ENCODE measurements at places on chromosomes 2 and 18.

GRCh38 chr18:77124452-77124922 lies 8.1 kb downstream of the MBP start:
- DNase-seq: no peak

GRCh38 chr2:101016-101415 lies 54.7 kb upstream of the FAM110C start:
- no peak for DNase-seq

DNA sequence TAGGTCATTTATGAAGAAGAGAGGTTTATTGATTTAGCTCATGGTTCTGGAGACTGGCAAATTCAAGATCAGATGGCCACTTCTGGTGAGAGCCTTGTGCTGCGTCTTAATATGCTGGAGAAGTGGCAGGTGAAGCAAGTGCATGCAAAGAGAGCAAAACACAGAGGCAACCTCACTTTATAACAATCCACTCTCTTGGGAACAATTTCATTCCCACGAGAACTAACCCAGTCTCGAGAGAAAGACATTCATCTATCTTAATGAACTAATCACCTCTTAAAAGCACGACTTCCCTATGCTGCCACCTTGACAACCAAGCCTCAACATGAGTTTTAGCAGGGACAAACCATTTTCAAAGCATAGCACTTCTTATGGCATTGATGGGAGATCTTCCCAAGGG lies 186.5 kb upstream of the RASGRP3 start:
- DNase-seq: no peak

- DNase-seq: no peak
These were observed 219.4 kb upstream of the NRXN1 start for GRCh38 chr2:51251356-51251755.

- DNase-seq: no peak
These were observed 142.9 kb upstream of the FIGN start for GRCh38 chr2:163878718-163879117.

DNA sequence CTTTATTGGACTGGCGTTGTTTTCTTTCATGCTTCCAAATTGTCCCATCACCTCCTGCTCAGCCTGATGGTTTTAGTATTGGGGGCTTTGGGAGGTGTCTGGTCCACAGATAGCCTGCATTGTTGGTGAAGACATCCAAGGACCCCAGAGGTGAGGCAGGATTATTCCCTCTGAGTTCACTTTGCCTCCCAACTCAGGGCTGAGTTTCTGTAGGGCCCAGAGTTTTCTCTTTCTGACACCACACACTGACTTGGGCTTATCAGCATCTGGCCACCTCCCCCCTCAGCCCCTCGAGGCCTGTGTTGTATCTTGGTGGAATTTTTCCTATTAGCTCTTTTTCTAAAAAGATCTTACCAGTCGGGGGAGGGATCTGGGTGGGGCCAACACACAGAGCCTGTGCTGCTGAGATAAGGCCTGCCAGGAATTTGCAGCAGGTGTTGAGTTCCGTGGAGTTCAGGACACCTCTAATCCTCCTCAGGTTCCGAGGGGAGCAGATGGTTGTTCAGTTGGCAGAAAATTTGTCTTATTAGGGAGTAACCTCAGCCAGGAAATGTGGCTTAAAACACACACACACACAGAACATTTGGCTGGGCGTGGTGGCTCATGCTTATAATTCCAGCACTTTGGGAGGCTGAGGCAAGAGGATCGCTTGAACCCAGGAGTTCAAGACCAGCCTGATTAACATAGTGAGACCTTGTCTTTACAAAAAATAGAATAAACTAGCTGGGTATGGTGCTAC lies 7.3 kb downstream of the EMILIN2 start:
- no peak for DNase-seq

- DNase-seq: no peak
These were observed 554.8 kb downstream of the ARHGAP15 start for GRCh38 chr2:143683977-143684376.

- no peak for DNase-seq
These were observed 131.3 kb downstream of the SUCLG1 start for GRCh38 chr2:84327645-84328249.

GRCh38 chr2:195820373-195820772 lies 163.3 kb downstream of the SLC39A10 start:
- DNase-seq: no peak

GRCh38 chr2:38540580-38541286 lies 62.0 kb downstream of the HNRNPLL start:
- DNase-seq: no peak

DNA sequence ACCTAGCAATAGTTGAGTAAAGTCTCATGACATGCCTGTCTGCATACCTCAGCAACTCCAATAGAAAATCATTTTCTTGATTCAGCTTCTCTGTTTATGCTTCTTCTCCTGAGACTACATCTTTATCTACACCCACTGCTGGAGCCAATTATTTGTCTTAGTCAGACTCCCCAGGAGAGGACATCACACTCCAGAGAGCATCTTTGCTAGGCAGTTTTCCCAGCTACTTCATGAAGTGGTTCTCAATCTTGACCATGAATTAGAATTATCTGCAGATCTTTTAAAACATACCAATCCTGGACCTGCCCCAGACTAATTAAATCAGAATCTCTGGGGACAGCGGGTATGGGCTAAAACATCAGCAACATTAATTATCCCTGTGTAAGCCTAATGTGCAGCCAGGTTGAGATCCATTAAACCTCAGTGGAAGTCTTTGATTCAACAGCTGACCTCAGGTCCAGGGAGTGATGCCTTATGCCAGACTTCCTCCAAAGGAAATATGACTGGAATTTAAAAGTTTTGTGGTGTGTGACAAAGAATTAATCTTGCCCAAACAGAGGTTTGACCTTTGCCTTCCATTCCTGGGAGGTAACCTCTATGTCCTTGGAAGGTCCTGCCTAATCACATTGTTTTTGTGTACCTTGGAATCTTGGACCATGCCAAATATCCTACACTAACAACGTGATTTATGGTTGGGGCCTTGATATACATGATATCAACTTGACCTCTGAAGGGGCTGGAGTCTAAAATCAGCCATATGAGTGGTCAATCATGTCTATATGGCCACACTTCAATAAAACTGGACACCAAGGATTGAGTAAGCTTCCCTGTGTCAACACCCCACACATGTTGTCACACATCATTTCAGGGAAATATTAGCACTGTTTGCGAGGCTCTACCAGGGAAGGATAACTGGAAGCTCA lies 99.3 kb upstream of the DNAJC10 start:
- peak; percentile 82 for DNase-seq
